CD14-positive monocyte (primary cell): ENCODE measurements at places on chromosomes 3 and 15. TPM values are rescaled to one million over a fixed set of nuclear protein-coding genes. Genes with fewer than 3 reads are reported as not detected.

- no peak for DNase-seq
Measured at GRCh38 chr15:80556694-80557367, 138.3 kb upstream of the ABHD17C start.

- no peak for DNase-seq
Measured at GRCh38 chr3:107975529-107976201, 115.2 kb downstream of the CD47 start.

- DNase-seq: no peak
Measured at GRCh38 chr15:51780636-51781035, 29.2 kb downstream of the TMOD2 start.

DNA sequence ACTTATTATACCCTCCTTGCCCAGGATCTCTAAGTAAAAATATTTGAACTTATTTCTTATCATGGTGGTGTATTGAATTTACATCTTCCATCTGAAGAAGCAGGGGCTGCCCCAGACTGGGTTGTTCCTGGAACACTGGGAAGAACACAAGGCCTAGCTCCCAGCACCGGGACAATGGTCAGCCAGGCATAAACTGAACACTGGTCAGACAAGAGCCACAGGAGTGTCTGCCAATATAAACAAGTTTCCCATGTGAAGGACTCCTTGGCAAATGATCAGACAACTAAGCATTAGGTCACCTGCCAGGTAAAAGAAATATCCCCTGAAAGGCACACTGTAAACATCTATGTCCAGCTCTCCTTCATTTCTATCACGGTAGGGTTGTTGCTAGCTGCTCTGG is 172.4 kb downstream of the ATP8B4 start:
- DNase-seq: no peak

DNA sequence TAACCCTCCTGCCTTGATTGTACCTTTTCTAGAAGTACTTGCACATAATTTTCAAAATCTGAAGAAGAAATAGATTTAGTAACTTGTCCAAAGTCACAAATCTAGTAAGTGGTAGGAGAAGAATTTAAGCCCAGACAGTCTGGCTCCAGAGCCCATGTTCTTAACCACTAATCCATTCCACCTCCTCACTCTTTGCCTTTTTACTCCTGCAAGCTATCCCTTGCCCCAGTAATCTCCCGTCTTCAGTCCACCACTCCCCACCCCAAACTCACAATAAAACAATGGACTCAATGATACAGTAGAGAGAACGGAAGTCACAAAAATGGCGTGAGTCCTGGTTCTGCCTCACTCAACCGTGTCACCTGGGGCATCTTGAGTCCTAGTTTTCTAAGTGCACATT is 48.7 kb downstream of the SETMAR start:
- no peak for DNase-seq

DNA sequence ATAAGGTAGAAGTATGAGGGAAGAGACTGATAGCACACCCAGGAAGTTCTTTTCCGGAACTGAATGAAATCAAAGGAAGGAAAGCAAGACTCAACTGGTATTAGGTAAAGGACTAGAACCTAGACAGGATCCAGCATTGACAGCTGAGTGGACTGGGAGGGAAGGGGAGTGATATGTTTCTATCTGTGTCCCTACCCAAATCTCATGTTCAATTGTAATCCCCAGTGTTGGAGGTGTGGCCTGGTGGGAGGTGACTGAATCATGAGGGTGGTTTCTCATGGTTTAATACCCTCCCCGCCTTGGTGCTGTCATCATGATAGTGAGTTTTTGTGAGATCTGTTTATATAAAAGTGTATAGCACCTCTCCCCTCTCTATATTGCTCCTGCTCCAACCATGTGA is 415.9 kb upstream of the KCNMB2 start:
- no peak for DNase-seq

DNA sequence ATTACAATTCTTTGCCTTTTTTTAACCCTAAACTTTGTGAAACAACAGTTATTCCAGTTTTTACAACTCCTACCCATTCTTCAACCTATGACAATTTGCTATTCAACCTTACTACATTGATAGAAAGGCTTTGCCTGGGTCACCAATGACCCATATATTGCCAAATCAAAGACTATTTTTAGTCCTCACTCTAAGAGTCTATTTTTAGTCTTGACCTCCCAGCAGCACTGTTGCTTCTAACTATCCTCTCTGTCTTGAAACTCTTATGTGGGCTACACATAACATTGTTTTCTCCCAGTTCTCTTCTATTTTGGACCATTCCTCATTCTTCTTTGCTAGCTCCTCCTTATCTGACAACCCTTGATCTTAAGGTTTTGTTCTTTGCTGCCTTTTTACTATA is 71.4 kb downstream of the C3orf80 start:
- no peak for DNase-seq

GRCh38 chr15:63192619-63193206 is 3.3 kb downstream of the RAB8B start:
- no peak for DNase-seq

- no peak for DNase-seq
Measured at GRCh38 chr15:40418126-40418525, 12.5 kb downstream of the IVD start.

DNA sequence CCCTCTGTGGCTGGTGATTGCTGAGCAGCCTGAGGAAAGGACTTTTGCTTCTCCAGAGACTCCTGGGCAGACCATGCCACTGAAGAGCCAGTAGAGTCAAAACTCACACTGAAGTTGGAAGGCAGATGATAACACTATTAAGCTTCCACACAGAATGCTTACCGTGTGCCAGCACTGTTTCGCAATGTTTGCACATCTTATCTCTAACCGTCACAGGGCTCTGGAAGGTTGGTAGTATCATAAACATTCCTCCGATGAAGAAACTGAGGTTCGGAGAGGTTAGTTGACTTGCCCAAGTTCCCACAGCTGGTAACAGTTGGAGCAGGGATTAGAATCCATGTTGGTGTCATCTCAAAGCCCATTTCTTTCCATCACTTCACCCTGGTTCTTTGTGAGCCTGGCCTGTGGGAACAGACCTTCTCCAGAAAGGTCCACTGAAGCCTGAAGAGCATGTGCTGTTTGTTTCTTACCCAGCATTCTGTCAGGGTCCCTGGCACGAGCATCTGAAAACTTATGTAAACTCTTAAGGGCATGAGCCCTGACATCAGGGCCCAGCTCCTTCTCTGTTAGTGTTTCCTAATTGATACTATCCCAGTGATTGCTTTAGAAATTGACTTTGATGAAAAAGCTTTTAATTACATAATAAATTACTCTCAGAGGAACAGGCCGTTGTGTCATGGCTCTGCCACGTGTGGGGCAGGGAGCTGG is 77.0 kb upstream of the PRR23C start:
- no peak for DNase-seq

DNA sequence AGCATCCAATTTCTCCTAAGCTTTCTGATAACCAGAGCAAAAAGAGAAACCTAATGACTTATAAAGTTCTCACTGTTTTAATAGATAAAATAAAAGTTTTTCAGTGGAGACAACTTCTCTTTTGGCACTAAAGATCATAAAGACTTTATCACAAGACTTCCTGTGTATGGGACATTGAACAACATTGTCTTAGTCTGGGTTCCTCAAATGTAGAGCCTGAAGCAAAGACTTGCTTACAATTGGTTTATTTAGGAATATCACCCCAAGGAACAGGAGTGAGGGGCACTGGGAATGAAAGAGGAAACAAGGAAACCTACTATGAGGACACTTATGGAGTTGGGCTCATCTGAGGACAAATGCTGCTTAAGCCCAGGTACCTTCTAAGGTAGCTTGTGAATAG is 127.4 kb downstream of the B3GALNT1 start:
- DNase-seq: peak; percentile 10

GRCh38 chr3:128297401-128298138 is 144.3 kb downstream of the EEFSEC start:
- no peak for DNase-seq

- DNase-seq: no peak
Measured at GRCh38 chr15:47206358-47206978, 510.8 kb upstream of the SEMA6D start.

ARGFX gene
- not detected for polyA plus RNA-seq

C2CD4A gene
- not detected for polyA plus RNA-seq
